ENCODE measurements at places on chromosomes 3 and 15.
A peak's percentile ranks its signal among the peaks of the same experiment; 100 is the strongest.

- DNase-seq, result no peak
Measured at GRCh38 chr3:14146381-14147065, 21.7 kb downstream of the TMEM43 start.

- DNase-seq, result peak; percentile 65
Measured at GRCh38 chr3:179324270-179324754, 1.5 kb downstream of the ZNF639 start.

- DNase-seq, result no peak
Measured at GRCh38 chr3:73955494-73956070, 330.8 kb upstream of the PDZRN3 start.

DNA sequence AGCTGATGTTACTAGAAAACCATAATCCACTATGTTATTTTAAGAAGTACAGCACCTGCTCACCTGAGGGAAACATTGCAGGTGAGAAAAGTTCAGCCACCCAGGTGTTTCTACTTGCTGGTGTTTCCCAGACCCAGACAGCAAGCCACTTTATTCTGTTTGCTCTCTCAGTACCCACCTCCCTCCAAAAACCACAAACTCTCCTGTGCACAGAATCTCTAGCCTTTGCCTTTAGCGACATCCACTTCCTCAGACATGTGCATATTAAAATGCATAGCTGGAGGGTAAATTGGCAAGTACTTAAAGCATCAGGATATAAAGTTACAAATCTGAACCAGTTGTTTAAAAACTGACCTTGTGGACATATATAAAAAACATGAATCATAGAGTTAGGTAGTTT is 36.7 kb downstream of the VGLL3 start:
- no peak for DNase-seq

- DNase-seq, result peak; percentile 99
Measured at GRCh38 chr15:55221090-55222011, 24.6 kb upstream of the RSL24D1 start.

DNA sequence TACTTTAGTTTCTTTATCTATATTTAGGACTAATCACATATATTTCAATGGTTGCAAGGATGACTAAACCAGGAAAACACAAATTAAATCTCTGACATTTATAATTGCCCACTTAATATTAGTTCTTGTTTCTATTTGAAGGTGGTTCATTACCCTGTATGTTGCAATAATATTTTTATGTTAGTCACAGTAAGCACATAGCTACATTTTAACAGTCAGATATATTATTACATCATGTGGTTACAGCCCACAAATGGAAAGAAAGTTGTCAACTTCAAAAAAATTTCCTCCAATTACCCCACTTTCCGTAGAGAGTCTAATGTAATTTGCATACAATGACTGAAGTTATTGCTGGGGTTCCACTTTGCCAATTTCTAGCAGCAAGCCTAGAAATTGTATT is 114.6 kb downstream of the TUSC7 start:
- no peak for DNase-seq

- no peak for DNase-seq
Measured at GRCh38 chr3:176766862-176767261, 430.4 kb downstream of the TBL1XR1 start.

DNA sequence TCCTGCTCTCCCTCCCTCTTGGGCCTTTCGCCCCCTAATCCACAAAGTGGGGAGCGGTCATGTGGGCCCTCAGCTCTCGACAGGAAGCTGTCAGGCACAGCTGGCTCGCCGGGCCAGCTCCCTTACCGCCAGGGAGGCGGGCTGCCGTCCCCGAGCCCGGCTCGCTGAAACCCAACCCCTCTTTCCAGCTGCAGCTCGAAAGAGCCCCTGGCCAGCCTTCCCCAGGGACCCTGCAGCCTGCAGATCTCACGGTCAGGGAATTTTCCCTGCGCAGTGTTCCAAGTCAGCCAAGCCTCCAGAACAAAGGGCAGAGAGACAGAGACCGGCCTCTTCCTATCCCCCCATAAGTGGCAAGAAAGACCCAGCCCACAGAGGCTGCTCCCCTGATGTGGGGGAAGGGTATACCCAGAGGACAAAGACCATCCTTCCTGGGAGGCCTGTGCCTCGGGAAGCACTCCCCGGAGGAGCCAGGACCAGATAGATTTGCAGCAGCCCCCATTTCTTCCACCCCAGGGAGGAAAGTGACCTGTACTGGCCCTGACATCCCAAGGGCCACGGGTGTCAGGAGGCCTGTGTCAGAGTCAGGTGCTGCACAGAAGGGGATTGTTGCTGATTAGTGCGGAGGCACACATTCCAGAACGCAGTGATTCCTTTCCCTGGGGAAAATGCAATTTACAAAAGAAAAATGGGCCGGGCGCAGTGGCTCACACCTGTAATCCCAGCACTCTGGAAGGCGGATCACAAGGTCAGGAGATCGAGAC is 32.6 kb downstream of the MAGEF1 start:
- peak; percentile 20 for DNase-seq

DNA sequence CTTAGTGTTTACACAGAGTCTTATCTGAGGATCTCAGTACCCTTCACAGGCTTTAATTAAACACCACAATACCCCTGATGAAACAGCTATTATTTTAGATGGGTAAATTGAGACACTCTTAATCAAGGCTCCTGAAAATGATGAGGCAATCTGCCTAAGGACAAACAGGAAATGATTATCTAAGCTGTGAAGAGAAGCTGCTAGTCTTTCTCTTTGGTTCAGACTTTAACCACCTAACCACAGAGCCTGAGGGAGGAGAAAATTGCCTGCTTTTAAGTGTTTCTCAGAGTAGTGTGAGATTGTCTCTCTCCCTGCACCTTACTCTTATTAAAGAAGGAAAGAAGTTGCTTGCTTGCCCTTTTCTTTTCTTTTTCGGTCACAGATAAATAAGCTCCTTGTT is 364.3 kb upstream of the ADAMTS9 start:
- DNase-seq, result peak; percentile 45

- no peak for DNase-seq
Measured at GRCh38 chr15:47736143-47736786, 19.0 kb downstream of the SEMA6D start.

- no peak for DNase-seq
Measured at GRCh38 chr3:57012847-57013246, 47.6 kb upstream of the SPATA12 start.

- DNase-seq, result no peak
Measured at GRCh38 chr3:118412503-118412902, 622.1 kb downstream of the IGSF11 start.

DNA sequence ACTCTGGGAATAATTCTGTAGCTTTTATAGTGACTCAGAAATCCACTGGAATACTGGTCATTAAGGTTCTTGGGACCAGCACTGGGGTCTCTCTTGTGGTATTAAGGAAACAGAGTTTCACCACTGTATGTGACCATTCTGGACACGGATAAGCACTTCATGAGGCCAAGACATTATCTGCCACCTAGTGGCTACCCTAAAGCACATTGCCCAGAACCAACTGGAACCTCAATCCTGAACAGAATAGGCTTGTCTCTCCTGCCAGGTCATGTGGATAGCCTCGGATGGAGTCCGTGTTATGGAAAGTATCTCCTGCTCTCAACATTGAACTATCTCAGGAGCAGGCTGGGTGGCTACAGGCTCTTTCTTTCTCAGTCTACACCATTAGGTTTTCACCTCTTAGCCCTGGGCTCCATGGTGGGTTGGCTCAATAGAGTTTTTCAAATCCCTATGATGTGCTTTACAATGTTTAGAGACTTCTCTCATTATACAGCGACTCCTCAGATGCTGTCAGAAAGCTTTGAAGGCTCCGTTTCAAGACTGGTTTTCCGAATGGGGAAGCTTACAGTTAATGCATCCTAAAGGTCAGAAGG is 167.6 kb upstream of the ST8SIA2 start:
- DNase-seq, result no peak

- peak; percentile 87 for DNase-seq
Measured at GRCh38 chr3:171028779-171029232, 2.3 kb upstream of the SLC2A2 start.

GRCh38 chr15:69951898-69952555 is 145.7 kb downstream of the TLE3 start:
- peak; percentile 64 for DNase-seq

DNA sequence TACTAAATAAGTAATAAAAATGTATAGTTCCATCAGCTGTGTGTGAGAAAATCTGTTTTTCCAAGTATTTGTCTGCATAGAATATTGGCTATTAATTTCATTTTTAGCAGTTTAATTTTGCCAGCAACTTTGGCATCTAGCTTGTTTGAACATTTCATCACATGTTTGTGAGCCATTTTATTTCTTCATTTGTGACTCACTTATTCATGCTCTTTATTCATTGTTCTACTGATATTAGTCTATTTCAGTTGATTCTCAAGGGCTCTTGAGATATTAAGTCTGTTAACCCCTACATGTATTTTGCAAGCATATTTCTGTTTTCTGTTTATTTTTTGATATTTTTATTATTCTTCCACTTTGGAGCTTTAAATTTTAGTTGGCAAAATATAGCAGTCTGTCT is 74.0 kb upstream of the PHLDB2 start:
- DNase-seq, result no peak

GRCh38 chr3:56119575-56120349 is 348.5 kb downstream of the ERC2 start:
- peak; percentile 72 for DNase-seq

DNA sequence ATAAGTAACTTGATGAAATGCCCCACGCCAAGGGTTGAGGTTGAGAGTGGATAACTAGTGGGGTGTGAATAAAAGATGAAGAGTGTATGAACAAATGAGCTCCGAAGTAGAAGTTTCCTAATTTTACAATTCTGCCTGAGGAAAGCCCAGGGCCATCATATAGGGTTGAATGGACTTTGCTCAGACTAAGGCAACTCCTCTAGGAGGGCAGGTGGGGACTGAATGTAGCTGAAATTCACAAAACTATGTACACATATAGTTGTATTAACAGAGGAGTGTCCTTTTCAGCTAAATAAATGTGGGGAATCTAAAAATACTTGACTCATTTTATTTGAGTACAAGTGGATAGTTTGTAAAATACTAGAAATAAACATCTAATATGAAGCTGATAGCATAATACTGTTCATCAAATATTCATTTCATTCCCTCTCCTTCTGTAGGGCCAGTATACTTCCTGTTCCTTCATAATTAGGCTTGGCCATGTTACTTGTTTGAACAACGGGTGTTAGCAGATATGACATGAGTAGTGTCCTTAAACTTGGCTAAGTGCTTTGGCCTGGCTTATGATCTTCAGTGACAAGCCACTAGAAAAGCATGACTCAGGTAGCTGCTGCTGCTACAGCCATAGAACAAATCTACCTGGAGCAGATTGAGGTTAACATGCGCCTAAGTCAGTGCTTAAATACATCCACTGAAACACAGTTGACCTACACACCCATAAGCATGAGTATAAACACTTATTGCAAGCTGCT is 26.5 kb downstream of the PLSCR1 start:
- no peak for DNase-seq

- DNase-seq, result no peak
Measured at GRCh38 chr3:192122832-192123594, 604.3 kb downstream of the FGF12 start.

DNA sequence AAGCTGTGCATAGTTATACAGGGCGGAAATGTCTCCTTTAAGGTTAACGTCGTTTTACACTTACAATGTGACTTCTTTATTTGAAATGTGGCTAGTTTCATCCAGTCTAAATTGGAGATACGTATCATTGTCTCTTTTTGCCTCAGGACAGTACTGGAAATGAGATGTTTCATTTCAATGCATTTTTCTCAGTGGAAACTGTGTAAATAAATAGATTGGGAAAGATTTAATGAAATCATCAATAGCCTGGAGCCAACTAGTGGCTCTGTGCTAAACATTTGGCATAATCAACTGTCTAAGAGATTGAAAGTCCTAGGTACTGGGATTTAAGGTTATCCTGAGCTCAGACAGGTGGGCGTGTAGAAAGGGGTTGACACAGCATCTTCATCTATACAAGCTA is 691.5 kb upstream of the CCDC54 start:
- DNase-seq, result no peak

DNA sequence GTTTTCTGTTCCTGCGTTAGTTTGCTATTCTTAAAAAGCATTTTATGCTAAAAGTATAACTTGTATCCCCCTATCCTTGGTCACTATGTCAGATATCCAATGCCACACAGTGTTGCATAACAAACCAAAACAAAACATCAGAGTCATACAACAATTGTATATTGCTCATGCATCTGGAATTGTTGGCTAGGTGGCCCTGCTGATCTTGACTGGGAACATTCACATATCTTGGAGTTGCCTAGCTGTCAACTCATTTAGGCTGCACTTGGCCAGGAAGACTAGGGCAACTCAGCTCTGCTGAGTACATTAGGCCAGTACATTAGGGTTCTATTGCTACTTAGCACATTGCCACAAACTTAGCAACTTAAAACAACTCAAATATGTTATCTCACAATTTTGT is 706.5 kb upstream of the UBE2E2 start:
- DNase-seq, result peak; percentile 13

DNA sequence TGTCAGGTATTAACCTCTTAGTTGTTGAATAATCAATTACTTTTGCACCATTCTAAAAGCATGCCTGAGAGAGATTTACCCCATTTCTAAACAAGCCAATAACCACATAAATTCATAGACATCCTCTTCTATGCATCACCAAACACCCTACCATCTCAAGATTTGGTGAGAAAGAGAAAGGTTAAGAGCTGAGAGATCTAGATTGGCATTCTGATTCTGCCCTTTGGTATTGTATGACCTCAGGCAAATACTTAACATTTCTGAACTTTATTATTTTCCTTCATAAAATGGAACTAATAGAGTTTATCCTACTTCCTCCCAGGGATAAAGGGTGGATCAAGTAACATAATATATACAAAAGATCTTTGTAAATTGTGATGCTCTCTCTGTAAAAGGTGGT is 146.5 kb upstream of the MME start:
- no peak for DNase-seq

GRCh38 chr3:128271536-128272332 is 118.5 kb downstream of the EEFSEC start:
- DNase-seq, result no peak

DNA sequence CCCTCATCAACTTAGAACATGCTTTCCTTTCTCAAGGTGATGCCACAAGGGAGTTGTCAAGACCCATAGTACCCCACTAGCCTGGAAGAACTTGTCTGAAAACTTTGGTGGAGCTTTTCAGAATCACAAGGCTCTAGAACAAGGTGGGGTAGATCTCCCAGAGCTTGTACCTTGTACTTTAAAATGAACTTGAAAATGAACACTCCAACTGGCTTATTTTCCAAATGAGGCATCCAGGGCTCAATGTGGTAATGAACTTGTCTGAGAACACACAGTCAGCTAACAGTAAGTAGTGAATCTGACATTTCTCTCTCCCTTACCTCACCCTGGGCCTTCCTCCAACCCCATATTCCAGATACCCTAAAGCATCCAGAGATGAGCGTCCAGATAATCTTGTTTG is 81.8 kb upstream of the THBS1 start:
- no peak for DNase-seq

- no peak for DNase-seq
Measured at GRCh38 chr3:106058475-106058874, 189.7 kb upstream of the CBLB start.

GRCh38 chr15:59453474-59454215 is 15.7 kb downstream of the FAM81A start:
- no peak for DNase-seq

DNA sequence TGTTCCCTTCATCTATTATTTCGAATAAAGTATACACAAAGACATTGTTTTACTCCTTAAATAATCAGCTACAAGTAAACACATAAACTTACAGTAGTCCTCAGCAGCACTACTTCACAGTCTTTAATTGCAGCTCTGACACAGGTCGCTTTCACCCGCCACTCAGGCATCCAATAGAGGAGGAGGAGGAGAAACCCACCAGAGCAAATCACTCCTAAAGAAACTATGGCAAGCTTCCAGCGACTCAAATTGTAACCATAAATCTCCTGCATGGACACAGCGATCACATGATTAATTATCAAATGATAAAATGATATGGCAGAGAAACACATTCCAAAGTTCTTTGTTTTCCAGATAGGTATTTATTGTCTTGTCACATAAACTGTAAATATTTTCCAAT is 26.2 kb downstream of the ATP13A3 start:
- no peak for DNase-seq
